CD4-positive, alpha-beta T cell (primary cell): ENCODE measurements at places on chromosomes 16 and 17. TPM values are rescaled to one million over a fixed set of nuclear protein-coding genes. Genes with fewer than 3 reads are reported as not detected.

GRCh38 chr16:9996221-9996620, 186.0 kb downstream of the GRIN2A start:
- DNase-seq = no peak

GRCh38 chr16:19578378-19578971, 23.0 kb downstream of the VPS35L start:
- DNase-seq = no peak

DNA sequence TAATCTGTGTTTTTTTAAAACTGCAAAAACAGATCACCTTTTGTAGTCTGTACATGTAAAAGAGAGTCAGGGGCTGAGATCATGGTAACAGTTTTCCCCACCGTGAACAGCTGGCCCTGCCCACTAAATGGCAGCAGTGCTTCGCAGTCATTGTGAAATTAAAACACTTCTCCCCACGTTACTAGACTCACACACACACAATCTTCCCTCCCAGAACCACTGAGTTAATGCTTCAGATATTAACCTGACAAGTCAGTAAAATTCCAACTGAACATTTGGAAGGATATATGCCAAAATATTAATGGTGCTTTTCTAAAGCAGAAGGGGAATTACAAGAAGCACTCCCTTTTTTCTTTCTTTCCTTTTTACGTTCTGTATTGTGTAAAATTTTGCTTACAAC, 1.2 kb upstream of the CD300LG start:
- no peak for DNase-seq

GRCh38 chr17:15169676-15170075, 95.5 kb downstream of the PMP22 start:
- no peak for DNase-seq

CLEC18B gene
- 1.1 TPM for total RNA-seq

TBC1D3C gene
- total RNA-seq = not detected

RCVRN gene
- not detected for total RNA-seq

TP53TG3B gene
- total RNA-seq = not detected

MRM3 gene
- 40.8 TPM for total RNA-seq
